ENCODE measurements at places on chromosomes 6 and 20.

DNA sequence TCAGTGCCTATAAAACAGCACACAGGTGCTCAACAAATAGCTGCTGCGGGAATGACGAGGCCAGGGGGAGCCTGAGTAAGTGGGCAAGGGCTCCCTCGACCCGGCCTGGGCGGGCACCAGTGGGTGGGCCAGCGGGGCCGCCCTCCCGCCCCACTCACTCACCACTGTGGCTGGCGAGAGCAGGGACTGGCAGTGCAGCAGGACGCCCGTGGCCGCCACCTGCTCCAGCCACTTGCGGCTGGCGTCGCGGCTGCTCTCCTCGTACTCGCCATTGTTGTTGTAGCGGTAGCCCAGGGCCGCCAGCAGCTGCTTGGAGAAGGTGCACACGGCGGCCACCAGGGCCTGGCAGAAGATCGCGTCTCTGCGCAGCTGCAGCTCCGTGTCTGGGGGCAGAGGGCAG is 191.5 kb downstream of the PREX1 start:
- DNase-seq: no peak

GRCh38 chr6:44064089-44064947 is 62.9 kb downstream of the MRPL14 start:
- peak; percentile 81 for DNase-seq

- no peak for DNase-seq
These were observed 38.9 kb downstream of the BICRAL start for GRCh38 chr6:42820512-42821340.

DNA sequence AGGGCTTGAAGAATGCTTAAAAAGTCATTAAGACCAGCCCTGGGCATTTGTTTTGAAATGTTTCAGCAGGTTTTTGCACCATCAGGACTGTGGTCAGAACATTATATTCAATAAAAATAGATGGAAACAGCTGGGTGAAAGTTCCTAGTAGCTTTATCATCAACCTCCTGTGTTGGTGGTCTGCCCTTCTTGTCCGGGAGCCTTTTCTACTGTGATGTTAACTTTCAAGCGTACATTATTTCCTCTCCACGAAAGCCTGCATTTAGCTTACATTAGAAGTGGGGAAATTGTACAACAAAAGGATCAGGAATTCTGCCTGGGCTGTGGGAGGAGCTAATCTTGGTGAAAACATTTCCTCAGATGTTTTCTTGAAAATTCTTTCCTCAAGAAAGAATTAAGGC is 71.1 kb downstream of the LAMA4 start:
- no peak for DNase-seq

- no peak for DNase-seq
These were observed 42.0 kb downstream of the CBFA2T2 start for GRCh38 chr20:33531885-33532284.

GRCh38 chr20:14815340-14815739 is 477.9 kb upstream of the FLRT3 start:
- DNase-seq: no peak

DNA sequence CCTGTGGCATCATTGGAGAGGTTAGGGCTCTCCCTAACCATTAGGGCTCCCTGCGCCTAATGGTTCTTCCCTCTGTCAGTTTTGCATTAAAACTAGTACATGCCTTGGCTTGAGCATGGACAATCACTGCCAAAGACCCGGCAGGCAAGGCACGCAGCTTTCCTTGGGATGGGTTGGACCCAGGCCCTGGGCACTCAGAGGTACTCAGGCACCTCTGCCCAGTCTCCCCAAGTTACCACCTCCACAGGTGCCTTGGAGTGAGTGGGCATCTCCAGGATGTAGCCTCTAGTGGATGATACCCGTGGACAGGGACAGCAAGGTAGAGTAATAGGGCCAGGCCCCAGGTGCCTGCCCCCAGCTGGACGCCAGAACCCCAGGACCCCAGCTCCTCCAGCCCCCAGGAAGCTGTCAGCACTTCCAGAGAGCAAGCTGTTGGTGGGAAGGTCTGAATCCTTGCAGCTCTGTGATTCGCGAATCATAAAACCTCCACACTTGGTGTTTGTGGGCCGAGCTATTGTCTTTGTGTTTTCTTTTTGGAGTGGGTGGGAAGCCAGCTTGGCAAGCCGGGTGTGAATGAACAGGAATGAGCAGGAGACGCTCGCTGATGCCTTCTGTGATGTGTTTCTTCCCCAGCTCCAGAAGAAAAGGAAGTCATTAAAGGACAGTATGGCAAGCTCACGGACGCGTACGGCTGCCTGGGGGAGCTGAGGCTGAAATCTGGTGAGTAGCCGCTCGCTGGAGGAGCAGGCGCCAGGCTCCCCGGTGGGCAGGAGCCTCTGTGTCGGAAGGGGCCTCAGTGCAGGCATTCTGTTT is 35.1 kb downstream of the SYNJ2 start:
- no peak for DNase-seq

GRCh38 chr6:29708432-29709179 is 14.6 kb upstream of the HLA-F start:
- DNase-seq: no peak

GRCh38 chr6:82415820-82416219 is 52.2 kb downstream of the TPBG start:
- no peak for DNase-seq

GRCh38 chr20:33298391-33298790 is 15.4 kb downstream of the BPIFB1 start:
- DNase-seq: no peak

DNA sequence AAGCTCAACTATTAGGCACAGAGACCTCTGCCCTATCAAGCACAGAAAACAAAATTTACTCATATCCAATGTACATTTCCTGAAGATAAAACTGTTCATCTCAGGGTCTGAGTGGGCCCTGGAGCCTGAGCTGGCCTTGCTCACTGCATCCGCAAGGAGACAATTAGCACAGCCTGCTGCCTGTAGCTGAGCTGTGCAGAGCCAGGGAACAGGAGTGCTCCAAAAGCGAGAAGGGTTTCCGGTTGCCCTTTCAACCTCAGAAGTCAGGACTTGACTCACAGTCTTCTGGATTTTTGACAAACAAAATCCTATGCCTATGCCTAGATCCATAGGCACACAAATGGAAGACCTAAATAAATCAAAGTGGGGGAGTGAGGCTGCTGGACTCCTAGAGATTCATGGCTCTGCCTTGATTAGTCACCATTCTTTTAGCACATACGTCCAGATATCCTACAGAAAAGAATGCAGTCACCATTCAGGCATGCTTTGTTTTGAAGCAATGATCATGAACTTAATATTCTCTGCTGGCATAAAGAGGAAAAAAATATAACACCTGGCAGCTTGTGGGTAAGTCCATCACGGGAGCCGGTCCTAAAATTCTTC is 73.5 kb downstream of the BFSP1 start:
- no peak for DNase-seq

- no peak for DNase-seq
These were observed 22.0 kb downstream of the ERGIC3 start for GRCh38 chr20:35563834-35564233.

- no peak for DNase-seq
These were observed 3.2 kb upstream of the ZNF184 start for GRCh38 chr6:27476090-27476489.

DNA sequence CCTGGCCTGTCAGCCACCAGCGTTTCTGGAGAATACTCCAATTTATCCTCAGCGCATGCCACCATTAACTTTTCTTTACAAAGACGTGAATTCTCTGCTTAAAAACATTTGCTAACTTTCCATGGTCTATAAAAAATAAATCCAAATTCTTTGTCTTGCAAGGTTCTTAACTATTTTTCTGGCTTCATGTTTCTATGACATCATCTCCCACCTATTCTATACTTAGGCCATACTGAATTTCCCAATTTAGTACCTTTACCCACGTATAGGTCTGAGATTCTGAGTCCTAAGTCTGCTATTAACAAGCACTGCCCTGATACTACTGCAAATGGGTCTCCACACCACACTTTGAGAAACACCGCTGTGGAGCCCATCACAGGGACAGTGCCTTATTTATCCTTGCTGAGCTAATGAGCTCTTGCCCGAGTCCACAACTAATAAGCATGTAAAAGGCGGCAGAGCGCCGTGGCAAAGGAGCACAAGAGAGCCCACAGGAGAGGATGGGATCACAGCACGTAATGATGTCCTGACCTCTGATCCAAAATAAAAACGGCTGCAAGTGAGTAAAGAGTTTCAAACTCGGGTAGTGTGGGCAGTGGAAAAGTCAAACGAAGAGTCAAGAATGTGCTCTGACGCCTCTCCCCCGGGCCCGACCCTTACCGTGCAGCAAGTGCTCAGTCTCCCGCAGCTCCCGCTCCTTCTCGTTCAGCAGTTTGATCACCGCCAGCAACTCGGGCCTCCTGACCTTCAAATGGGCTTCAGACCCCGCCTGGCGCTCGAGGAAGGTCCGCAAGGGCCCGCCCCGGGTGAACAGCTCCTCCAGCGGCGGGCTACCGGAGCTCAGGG is 519 bp downstream of the MTRF1L start:
- DNase-seq: no peak

DNA sequence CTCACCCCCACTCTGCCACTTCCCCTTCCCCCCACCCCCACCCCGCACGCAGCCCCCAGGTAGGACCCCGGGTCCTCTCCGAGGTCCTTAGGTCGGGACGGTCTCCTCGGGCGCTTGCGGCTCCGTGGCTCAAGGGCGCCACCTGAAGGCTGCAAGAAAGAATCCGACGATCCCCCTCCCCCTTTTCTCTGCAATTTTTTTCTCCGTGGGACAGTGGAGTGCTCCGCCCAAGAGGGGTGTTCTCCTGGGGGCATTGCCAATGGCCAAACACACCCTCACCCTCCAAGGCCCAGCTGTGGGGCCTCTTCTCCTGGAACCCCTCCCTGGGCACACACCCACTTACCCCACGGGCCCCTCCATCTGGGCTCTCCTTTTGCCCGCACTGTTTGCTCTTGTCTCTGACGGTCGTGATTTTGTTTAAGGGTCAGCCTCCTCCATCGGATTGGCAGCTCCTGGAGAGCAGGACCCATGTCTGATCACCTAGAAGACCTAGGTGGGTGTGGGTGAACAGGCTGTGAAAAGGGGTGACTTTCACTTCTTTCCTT is 1.1 kb upstream of the TMEM74B start:
- no peak for DNase-seq

- DNase-seq: no peak
These were observed 51.0 kb downstream of the ABHD12 start for GRCh38 chr20:25339608-25340007.

- no peak for DNase-seq
These were observed 33.4 kb downstream of the IL20RA start for GRCh38 chr6:137011406-137011805.

DNA sequence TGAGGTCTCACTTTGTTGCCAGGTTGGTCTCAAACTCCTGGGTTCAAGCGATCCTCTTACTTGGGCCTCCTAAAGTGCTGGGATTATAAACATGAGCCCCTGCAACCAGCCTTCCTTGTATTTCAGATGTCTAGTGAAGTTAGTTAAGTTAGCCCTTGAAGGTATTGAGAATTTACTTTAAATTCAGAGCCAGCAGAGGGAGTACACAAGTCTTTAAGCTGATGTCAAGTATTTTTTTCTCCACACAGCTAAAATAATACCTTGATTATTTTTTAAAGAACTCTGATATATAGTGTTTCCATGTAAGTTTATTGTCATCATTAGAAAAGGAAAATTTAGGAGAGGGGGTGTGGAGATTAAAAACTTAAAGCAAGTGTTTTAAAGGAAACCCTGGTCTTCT is 9.8 kb downstream of the FOXO3 start:
- no peak for DNase-seq

DNA sequence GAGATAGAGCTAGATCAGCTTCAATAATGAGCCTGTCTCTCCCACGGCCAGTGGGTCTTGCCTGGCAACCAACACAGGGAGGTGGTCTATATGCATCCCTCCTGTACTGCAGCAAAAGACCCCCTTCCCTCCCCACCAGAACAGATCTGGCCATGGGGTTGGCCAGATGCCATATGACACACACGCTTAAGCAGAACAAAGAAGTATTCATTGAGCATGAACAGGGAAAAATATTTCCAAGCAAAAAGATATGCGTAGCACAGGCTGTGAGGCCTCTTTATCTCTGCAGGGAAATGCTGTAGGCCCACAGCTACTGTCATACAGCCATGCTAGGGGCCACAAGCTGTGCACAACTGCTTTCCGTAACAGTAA is 73.4 kb upstream of the NRSN1 start:
- DNase-seq: no peak

- DNase-seq: no peak
These were observed 4.4 kb downstream of the STX16 start for GRCh38 chr20:58655328-58656107.

GRCh38 chr6:167412506-167412905 is 87.6 kb downstream of the TTLL2 start:
- no peak for DNase-seq

- DNase-seq: no peak
These were observed 140.8 kb upstream of the ARMC2 start for GRCh38 chr6:108707328-108707976.

- no peak for DNase-seq
These were observed 96.6 kb downstream of the PXDC1 start for GRCh38 chr6:3654898-3655297.

GRCh38 chr20:50093240-50093639 is 19.7 kb downstream of the UBE2V1 start:
- no peak for DNase-seq

DNA sequence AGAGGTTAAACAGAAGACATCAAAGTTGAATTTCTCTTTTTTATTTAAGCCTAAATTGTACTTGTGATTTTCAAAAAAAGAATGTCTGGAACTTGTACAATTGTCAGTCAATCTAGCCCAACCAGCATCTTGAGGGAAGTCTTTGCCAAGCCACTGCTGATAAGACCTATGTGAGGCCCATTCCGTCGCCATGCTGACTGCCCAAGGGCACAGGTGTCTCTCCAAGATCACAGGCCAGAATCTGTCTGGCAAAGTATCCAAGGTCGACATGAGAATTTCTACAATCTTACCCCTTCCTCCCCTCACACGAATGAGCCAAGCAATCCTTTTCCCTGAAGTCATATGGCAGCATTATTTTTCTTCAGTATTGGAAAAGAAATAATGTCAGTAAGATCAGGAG is 614.5 kb downstream of the CBLN4 start:
- DNase-seq: no peak

- DNase-seq: no peak
These were observed 32.9 kb upstream of the RPL7L1 start for GRCh38 chr6:42846505-42846904.

GRCh38 chr6:169898788-169899480 is 147.5 kb downstream of the ERMARD start:
- no peak for DNase-seq

- DNase-seq: peak; percentile 6
These were observed 699.7 kb downstream of the DHX35 start for GRCh38 chr20:39661833-39662232.

DNA sequence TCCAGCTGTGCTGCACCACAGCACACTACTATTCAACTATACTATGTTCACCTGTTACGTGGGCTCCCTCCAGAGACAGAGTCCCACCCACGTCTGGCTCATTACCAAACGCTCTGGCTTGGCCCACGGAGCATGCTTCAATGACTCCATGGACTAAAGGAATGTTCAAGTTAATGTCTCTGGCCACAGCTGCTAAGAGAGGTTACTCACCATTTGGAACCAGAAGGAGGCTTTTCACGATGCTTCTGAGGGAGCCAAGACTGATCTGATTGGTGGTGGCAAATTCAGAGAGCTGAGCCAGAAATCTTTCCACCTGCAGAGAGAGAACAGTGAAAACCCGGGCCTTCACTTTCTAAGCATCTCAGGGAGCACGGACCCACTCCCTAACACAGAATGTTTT is 15.6 kb downstream of the COMMD7 start:
- DNase-seq: peak; percentile 43

GRCh38 chr6:147173140-147173539 is 31.1 kb upstream of the STXBP5 start:
- no peak for DNase-seq

GRCh38 chr6:168243812-168244376 is 75.7 kb downstream of the DACT2 start:
- no peak for DNase-seq

- peak; percentile 12 for DNase-seq
These were observed 61.8 kb downstream of the FAM229B start for GRCh38 chr6:112149236-112149635.

- DNase-seq: no peak
These were observed 21.7 kb upstream of the GMNN start for GRCh38 chr6:24752917-24753492.

Measured in retinal pigment epithelial cell (primary cell).